GM18507 (cell line): ENCODE measurements at places on chromosomes 12 and 14.

DNA sequence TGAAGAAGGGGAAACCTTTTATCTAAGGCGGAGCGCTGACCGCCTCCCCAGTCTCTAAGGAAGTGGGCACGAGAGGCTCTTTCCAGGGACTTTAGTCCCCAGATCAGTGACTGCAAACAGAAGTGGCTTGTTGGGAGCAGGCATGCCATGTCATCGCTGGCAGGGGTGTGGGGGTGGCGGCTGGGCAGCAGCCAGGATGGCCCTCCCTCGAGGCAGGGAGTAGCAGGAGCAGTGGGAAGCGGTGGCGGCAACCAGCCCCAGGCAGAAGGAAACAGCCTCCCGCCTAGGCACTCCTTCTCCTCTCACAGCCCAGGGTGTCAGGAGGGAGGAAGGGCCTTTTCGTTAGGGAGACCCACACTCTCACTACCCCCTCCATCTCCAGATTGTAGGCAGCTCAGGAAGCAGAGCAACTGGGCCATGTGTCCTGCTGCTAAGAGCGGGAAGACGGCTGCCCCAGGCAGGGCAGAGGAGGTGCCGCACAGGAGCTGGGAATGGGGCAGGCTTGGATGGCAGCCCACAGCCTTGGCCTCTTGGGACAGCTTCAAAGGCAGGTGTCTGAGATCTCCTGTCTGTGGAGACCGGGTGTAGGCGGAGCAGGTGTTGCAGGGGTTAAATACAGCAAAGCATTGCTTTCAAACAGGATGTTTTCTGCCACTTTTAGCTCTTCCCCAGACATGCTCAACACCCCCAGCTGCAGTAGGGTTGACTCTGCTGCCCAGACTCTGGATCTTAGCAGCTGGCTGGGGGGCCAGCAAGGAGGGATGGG is 21.8 kb downstream of the VDR start:
- DNase-seq = no peak

DNA sequence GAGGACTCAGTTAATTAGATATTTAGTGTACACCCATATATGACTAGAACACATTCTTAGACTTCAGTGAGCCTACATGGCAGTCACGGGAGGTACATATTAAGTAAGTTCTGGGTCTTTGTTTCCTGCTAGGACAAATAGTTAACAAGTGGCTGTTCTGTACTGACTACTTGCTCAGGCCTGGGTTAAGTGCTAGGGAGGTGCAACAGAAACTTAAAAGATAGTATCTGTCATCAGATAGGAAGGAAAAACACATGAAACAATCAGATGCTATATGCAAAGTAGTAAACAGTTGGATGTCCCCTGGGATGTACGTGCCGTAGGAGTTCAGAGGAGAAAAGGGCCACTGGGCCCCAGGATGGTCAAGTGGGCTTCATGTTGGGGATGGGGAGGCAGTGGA is 59.5 kb downstream of the SLC4A8 start:
- DNase-seq = no peak

- no peak for DNase-seq
Observed at GRCh38 chr12:22858849-22859570, 234.0 kb downstream of the ETNK1 start.

DNA sequence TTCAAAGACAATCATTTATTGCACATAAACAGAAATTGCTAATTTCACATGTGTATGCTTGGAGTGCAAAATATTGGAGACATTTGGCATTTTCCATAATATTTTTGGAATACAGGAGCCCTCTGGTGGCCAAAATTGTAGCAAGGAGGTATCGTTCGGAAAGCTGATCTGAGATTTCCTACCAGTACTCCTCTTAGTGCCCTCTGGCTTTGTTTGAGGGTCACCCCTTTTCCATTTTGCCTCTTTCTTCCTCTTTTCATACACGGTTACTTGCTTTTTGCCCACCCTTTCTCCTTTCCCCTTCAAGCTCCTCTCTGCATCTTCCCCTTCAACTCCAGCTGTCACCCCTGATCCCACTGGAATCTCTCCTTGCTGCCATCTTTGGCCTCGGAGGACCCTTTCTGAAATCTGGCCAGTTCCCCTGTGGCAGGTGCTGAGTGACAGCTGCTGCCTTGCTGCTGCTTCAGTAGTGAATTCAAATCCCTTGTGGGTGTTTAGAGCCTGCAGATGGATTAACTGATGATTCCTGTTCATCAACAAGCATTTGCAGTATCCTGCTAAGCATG is 164.6 kb upstream of the PARP11 start:
- DNase-seq = no peak

DNA sequence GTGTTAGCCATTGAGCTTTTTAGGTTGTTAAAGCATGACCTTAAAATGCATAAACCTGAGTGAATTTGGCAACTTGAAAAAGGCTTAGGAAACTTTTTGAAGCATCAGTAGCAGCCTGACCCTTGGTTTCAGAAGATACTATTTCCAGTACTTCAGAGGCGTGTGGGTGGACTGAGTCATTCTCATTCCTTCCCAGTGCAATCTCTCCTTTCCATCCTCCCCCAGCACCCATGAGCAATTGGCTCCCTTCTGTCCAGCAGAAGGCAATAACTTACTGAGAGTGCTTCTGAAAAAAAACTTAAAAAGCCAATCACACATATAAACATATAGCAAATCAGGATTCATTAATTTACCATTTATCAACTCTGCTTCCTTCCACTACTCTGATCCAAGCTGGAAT is 299.3 kb upstream of the STXBP6 start:
- DNase-seq = no peak

DNA sequence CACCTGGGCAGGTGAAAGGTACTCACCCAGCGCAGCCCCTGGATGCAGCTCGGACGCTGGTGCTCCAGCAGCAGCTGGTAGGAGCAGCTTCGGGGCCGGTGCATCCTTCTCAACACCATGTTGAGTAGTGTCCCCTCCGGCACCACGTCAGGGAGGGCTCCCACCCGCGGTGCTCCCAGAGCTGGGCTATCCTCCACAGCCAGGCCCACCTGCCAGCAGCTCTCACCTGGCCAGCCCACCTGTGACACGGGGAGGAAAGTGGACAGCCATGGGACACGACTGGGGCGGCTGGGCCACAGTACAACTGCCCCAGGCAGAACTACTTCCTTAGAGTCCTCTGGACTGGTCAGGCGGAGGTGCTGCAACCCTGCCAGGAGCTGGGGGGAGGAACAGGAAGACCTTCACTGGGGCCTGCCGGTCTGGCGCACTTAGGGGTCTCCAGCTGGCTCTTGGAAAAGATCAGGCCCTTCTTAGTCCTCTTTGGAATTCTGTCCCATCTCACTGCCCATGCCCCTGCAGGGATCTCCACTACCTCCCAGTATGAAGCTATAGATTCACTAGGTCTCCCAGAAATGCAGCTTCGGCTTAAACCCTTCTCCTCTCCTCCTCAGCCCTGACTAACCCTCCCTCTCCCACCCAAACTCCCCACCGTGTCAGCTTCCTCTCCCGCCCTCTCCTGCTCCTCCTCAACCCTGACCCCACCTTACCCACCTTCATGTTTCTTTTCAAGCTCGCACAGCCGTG is 668 bp downstream of the RAPGEF3 start:
- DNase-seq = no peak

GRCh38 chr12:126389961-126390360 is 1324.7 kb downstream of the AACS start:
- DNase-seq = no peak

DNA sequence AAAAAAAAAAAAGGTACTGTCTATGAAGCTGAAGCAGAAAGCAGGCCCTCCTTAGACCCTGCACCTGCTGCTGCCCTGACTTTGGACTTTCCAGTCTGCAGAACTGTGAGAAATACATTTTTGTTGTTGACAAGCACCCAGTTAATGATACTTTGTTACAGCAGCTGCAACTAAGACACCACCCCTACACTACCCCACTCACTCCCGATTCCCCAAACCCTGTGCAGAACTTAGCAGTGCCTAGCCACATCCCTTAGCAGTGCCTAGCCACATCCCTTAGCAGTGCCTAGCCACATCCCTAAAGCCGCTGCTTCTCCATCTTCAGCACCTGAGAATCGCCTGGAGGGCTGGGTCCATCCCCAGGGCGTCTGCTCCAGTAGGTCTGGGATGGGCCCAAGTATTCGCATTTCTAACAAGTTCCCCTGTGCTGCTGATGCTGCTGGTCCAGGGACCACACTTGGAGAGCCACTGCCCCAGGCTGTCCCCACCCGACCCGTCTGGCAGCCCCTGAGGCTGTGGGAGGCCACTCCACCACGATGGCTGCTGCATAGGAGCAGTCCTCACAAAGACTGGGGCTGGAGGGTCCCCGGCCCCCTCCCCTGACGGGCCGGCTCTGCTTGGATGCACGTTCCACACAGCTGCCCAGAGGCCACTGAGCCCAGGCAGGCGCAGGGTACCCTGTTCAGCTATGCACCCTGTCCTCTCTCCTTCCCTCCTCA is 10.8 kb upstream of the PPP1R13B start:
- DNase-seq = no peak

DNA sequence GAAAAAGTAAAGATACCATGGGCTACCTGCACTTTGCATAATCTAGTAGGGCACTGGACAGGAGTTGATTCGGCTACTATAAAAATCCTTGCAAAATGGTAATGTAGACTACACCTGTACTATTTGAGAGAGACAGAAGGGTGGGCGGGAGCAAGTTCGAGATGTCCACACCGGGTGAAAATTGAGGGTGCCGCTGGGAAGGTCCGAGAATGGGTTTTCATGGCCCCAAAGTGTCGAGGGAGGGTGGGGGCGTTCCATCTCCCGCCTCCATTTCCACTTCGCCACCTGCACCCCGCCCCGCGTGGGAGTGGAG is 648 bp downstream of the SNX6 start:
- no peak for DNase-seq

GRCh38 chr12:102702447-102703114 is 214.5 kb downstream of the PAH start:
- DNase-seq = peak; percentile 23

- DNase-seq = no peak
Observed at GRCh38 chr12:19058235-19059021, 71.1 kb upstream of the PLEKHA5 start.

DNA sequence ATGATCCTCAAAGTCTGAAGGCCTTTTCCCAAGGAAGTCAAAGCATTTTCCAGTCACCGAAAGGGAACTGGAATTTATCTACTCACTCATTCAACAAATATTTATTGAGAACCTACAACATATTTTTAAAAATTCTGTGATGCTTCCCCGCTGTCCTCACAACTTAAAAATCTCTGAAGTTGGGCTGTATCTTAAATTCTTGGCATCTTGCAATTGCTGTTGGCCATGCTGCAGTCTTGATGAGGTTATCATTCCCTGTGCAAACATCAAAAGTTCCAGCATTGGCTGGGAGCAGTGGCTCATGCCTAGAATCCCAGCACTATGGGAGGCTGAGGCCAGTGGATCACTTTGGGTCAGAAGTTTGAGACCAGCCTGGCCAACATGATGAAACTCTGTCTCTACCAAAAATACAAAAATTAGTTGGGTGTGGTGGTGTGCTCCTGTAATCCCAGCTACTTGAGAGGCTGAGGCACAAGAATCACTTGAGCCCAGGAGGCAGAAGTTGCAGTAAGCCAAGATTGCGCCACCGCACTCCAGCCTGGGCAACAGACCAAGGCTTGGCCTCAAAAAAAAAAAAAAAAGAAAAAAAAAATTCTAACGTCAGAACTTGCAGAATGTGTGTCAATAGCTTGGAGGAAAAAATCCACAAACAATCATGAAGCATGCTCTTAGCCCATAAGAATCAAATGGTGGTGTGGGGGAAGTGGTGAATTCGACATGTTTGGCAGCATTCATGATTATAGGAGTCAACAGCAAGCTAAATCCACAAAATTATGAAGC is 34.9 kb downstream of the CCDC177 start:
- no peak for DNase-seq

DNA sequence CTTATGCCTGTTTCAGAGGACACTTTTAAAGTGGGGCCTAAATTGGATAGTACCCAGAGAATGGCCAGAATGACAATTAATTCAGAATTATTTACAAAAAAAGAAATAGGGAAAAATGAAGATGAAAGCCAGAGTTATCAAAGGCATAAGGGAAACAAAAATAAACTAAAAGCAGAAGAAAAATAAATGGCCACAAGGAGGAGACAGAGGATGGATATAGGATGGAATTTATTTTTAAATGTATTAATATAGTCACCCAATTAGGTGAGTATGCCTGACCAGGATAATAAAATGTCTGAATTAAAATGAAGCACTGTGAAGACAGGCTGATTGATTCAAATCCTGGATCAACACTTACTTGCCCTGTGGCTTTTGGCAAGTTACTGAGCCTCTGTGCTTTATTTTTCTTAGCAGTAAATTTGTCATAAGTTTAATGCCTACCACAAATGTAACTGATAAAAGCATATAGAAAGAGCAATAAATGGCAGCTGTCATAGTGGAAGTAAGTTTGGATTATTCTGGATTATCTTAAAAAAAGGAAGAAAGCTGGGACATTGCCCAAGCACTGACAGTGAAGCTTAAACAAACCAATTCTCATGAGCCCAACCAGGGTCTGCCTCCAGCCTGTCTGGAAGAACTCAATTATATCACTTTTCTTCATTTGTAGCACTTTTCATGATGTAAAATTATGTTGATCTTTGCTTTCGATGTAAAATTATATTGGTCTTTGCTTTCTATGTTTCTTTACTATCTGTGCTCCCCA is 3.5 kb downstream of the CLEC9A start:
- no peak for DNase-seq

GRCh38 chr12:49208146-49208545 is 19.3 kb upstream of the TUBA1A start:
- no peak for DNase-seq

- DNase-seq = no peak
Observed at GRCh38 chr14:93079865-93080403, 35.8 kb downstream of the ITPK1 start.
